ENCODE measurements at places on chromosomes 13 and 19. TPM values are rescaled to one million over a fixed set of nuclear protein-coding genes. Genes with fewer than 3 reads are reported as not detected.

The IL12RB1 gene
- 1.8 TPM for polyA plus RNA-seq

The VSTM2B gene
- 0.50 TPM for polyA plus RNA-seq

The EFNB2 gene
- 17.4 TPM for polyA plus RNA-seq

The S1PR5 gene
- 0.61 TPM for polyA plus RNA-seq

The RASIP1 gene
- 8.8 TPM for polyA plus RNA-seq

The LRRC4B gene
- 2.8 TPM for polyA plus RNA-seq

The CEACAM16 gene
- not detected for polyA plus RNA-seq

The C19orf67 gene
- 12.6 TPM for polyA plus RNA-seq

DNA sequence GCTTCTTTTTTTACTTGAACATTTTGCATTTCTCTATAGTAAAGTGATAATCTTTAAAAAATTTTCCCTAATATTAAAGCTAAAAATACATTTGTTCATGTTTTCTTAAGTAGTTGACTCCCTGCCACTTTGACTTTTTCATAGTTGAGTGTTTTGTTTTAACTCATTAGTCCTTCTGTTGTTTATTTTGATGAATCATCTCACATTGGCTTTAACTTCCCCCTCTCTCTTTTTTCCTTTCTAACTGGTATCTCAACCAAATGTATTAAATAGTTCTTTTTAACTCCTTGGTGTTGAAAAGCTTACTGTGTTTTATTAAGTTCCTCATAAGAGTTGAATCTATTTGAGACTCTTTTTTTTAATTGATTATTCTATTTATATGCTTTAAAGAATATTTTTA is 2.8 kb downstream of the TNFSF13B start:
- DNase-seq = no peak

DNA sequence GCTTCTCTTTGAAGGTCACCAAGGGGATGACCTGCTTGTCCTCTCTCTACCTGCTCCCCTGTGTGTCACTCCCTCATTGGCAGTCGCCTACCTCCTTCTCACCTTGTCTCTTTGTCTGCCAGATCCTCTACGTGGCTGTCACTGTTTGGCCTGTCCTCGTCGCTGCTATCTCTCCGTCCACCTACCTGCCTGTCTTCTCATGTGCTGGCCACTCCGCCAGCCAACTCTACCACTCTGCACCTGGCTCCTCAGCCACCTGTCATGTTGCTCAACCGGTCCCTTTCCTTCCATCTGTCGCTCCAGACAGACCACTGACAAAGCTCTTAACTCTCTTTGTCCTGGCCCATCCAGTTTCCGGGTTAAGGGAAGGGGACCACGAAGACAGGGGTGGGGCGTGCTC is at the start of gene KLK12:
Gene KLK12, minus strand, starts transcription at position 299 of the 400 bp plus-strand sequence. CDS start 381 bp downstream, outside the sequence.
- DNase-seq = no peak

DNA sequence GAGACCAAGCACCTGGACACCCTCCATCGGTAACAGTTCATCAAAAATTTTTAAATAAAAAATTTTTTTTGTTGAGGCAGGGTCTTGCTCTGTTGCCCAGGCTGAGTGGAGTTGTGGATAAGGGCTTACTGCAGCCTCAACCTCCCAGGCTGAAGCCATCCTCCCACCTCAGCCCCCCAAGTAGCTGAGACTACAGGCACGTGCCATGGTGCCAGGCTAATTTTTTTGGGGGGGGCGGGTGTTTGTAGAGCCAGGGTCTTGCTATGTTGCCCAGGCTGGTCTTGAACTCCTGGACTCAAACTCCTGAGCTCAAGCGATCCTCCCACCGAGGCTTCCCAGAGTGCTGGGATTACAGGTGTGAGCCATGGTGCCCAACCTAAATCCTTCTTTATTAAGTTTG is 4.7 kb downstream of the LGALS7B start:
- no peak for DNase-seq

GRCh38 chr19:39736088-39736487 is 1.7 kb downstream of the CLC start:
- no peak for DNase-seq

GRCh38 chr13:74920920-74921319 is 561.0 kb downstream of the TBC1D4 start:
- DNase-seq = no peak

DNA sequence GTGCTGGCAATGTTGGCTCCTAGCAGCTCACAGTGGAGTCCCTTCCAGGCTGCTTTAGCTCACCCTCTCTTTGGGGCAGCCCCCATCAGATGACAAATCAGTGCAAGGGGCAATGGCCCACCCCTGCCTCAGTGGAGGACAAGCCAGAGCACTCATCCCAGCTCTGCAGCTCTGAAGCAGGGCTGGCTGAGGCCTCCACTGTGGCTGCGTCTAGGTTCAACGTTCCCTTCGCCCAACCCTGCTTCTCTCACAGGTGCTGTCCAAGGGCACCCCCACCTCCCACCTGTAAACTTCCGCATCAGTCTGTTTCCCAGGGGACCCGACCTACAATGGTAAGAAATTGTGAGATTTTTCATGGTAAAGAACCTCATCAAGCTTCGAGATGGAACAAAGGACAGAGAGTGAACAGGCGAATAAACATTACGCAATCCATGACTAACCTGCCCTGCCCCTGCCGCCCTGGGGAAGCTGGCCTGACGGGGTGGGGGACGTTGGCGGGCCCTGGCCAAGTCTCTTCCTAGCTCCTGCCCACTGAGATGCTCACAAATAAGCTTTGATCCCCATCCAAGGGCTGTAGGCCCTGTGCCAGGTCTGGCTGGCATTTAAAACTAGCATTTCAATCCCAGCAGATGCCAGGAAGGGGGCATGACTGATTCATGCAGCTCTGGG is 40.5 kb downstream of the DZIP1 start:
- DNase-seq = no peak

- no peak for DNase-seq
These were observed 39.2 kb downstream of the GATAD2A start for GRCh38 chr19:19444681-19445155.

DNA sequence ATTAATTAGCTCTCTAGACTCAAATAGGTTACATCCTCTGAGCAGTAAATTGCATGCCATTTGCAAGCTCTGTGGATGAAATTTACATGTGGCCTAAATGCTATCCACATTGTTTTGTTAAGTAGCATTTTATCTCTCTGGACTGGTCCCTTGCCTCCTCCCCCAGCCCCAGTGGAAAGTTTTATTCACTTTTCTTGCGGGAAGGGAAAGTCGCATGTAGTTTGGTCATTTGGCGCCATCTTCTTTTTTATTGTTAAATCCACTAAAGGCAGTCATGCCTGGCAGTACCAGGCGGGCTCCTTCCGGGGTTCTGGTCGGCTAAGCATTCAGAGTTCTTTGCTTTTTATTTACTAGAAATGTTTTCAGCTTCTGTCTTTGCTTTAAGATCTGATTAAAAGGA is 188.7 kb downstream of the TM9SF2 start:
- DNase-seq = no peak

GRCh38 chr13:59691501-59692066 is 472.1 kb downstream of the DIAPH3 start:
- DNase-seq = no peak

DNA sequence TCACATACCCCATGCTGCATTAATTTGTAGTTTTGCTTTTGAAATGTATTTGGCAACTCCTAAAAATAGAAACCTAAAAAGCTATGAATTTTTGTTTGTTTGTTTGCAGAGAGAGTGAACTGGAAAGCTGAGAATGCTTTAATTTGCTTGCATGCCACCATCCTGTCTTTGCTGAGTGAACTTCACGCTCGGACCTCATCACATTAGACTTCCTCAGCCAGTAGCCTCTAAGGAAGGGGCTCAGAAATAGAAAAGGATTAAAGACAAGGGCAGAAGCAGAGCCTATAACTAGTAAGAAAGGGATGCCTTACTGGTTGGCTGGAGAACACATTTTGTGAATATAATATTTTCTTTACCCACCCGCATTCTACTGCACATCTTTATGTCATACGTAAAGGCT is 275.1 kb downstream of the DCLK1 start:
- no peak for DNase-seq

GRCh38 chr19:1756705-1757465 is 3.6 kb downstream of the ONECUT3 start:
- no peak for DNase-seq

DNA sequence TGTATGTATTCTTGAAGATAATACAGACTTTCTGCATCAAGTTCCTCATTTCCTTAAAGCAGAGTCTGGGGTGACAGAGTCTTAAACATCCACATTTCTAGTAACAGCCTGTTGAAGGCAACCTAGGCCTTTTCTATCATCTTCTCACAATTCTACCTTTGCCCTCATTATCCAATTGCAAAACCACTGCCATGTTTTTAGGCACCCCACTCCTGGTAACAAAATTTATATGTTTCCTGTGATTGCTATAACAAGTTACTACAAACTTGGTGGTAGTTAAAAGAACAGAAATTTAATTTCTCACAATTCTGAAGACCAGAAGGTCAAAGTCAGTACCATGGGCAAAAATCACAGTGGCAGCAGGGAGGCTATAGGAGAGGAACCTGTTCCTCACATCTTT is 33.1 kb downstream of the TUBA3C start:
- DNase-seq = no peak

DNA sequence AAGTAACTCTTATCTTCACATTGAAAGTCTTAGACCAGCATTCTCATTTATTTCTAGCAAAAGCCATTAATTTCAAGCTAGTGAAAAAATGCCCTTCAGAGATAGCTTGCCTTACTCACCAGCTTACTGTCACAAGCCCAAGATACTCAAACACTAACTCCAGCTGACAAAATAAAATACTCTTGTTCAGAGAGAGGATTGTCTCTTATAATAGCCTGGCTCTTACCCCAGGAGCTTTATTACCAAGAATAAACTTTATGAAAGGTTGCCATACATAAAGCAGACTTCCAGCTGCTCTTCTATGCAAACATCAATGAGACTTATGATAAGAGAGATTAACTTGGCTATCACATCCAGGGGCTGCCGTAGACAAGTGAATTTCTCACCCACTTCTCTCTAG is 53.6 kb downstream of the XPO4 start:
- DNase-seq = no peak

DNA sequence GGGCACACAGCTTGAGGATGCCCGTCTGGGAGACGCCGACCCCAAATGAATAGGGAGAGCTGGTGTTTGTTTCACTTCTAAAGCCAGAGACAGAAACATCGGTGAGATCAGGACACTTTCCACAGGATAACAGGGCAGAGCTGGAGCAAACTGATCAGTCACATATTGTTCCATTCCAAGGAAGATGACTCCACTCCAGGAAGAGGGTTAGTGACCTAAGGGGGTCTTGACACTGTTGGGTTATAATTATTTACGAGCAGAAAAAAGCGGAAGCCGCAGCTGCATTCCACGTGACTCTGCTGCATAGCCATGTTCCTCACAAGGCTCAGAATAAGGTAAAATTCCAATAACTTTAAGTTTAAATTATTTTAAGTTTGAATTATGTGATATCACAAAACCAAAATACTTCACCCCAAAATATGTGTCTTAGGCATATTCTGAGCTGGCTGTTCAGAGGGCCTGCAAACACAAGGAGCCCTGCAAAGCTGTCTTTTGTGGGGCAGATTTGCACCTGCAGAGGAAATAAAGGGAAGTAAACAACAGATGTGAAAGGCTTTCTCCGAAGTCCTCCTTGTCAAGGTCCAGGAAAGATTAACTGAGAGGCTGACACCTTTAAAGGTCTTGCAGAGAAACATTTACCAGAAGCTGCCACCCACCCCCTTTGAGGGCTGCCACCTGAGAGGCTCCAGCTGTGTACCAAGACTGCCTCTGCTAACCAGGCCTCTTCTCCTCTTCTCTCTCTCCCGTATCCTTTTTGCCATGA is 819.2 kb downstream of the UQCRFS1 start:
- DNase-seq = no peak

DNA sequence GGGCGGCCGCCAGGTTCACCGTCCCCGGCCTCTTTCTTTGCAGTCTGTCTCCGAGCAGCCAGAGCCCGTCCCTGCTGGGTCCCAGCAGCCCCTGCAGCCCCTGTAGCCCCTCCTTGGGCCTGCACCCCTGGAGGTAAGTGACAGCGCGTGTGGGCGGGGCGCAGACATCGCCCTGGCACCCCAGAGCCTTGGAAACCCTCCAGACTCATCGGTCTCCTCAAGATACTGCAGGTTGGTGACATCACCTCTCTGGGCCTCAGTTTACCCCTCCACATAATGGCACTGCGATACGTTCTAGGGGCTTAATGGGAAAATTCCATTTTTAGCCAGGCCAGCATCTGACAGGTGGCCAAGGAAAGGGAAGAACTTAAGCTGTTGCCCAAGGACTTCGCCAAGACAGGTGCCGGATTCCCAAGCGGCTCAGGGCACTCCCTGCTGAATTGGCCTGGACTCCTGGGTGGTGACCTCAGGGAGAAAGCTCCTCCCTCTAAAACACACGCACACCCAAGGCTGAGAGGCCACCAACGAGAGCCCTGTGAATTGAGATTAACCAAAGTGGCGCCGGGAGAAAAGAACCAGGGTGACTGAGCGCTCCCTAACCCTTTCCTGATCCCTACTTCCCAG is 13.1 kb downstream of the MAST3 start:
- DNase-seq = no peak

GRCh38 chr13:74132152-74132775 is 1.9 kb downstream of the KLF12 start:
- DNase-seq = no peak

- no peak for DNase-seq
These were observed 495.5 kb downstream of the FOXO1 start for GRCh38 chr13:40170982-40171381.

- no peak for DNase-seq
These were observed 6.2 kb downstream of the FAM32A start for GRCh38 chr19:16191216-16191908.

DNA sequence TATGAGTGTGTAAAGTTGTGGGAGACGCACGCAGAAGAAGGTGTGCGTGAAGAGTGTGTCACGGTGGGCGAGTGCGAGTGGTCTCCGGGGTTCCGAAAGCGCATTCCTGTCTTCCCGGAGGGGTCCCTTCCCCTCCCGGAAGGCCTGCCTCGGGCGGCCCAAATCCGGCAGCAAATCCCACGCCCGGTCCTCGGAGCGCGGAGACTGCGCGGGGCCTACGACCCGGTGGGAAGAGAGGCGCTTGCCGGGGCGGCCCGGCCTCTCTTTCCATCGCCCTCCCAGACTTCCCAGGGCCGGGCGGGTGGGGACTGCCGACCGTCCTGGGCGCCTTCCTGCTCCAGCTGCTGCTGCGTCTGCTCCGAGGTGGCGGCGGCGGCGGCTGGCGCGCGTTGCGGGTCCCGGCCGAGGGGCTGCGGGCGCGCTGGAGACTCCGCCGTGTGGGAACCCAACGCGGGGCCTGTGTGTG is 2.1 kb downstream of the ZIC5 start:
- DNase-seq = no peak

- peak; percentile 51 for DNase-seq
These were observed 10.1 kb upstream of the GTF2F1 start for GRCh38 chr19:6402837-6403608.

DNA sequence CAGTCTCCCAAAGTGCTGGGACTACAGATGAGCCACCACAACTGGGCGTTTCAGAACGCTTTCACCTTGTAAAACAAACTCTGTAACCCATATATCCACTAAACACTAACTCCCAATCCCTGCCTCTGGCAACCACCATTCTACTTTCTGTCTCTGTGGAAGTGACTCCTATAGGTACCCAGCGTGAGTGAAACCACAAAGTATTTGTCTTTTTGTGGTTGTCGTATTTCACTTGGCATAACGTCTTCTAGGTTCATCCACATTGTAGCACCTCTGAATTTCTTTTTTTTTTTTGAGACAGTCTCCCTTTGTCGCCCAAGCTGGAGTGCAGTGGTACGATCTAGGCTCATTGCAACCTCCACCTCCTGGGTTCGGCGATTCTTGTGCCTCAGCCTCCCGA is 44.8 kb downstream of the BRD4 start:
- no peak for DNase-seq

GRCh38 chr13:75879656-75880055 is 243.5 kb downstream of the LMO7 start:
- DNase-seq = no peak

Measured in testis (tissue), 5 donors.